ENCODE measurements at places on chromosomes 4 and X. TPM values are rescaled to one million over a fixed set of nuclear protein-coding genes. Genes with fewer than 3 reads are reported as not detected.
A peak's percentile ranks its signal among the peaks of the same experiment; 100 is the strongest.

Gene SPANXD
- not detected for total RNA-seq

Gene TRIM60
- not detected for total RNA-seq

- DNase-seq = no peak
Measured at GRCh38 chrX:9535101-9535500, 70.2 kb downstream of the TBL1X start.

DNA sequence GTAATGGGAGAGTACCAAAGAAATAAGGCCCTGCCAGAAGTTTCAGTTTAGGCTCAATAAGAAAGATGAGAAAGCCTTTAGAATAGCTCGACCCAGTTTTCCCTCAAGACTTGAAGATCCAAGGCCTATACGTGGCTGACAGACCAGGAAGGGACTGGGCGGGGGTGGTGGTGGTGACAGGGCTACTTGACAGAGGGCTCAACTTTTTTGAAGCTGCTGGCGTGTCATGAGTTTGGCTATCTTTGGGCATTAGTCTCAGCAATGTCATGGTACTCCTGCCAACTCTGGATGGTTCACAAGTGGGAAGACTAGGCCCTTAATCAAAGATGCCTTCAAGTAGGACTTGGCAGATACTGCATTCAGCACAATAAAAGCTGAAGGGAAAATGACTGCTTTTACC lies 100.1 kb upstream of the SCML1 start:
- DNase-seq = no peak

DNA sequence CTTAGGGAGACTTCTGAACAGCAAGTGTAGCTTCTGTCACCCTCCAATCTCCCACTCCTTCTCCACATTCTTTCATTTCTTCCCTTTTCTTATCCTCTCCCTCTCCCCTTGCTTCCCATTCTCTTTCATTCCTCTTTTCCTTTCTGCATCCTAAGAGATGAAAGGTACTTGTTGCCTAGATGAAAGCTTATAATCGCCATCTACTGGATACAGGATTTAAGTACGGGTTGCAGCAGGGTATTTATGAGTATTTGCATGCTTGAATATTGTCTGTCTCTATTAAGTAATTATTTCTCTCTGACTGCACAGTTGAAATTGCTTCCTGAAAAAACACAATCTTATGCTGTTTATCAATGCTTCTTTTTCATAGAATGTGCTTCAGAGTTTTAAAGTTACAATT lies 174.0 kb upstream of the TENT5D start:
- DNase-seq = no peak

DNA sequence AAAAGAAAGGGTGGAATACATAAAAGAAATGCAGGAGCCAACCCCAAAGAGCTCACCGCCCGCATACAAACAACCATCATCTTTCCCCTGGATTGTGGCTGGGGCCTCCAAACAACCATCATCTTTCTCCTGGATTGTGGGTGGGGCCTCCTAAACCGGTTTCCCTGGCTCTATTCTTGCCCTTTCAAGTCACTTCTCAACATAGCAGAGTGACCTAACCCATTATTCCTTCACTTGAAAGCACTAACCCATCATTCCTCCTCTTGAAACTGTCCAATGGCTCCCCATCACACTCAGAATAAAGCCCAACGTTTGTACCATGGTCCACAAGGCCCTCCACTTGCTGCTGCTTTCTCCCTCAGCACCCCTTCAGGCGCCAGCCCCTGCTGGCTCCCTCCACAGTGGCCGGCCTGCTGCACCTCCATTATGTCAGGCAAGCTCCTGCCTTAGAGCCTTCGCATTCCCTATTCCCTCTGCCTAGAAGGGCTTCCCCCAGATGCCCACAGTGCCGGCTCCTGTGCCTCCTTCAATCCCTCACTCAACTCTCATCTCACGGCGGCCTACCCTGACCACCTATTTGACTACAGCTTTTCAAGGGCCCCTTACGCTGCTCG lies 24.1 kb downstream of the SMIM43 start:
- DNase-seq = no peak

GRCh38 chr4:90112715-90113114 lies 14.5 kb upstream of the CCSER1 start:
- DNase-seq = no peak

GRCh38 chrX:51894697-51895336 lies 1.4 kb downstream of the MAGED1 start:
- DNase-seq = peak; percentile 73

DNA sequence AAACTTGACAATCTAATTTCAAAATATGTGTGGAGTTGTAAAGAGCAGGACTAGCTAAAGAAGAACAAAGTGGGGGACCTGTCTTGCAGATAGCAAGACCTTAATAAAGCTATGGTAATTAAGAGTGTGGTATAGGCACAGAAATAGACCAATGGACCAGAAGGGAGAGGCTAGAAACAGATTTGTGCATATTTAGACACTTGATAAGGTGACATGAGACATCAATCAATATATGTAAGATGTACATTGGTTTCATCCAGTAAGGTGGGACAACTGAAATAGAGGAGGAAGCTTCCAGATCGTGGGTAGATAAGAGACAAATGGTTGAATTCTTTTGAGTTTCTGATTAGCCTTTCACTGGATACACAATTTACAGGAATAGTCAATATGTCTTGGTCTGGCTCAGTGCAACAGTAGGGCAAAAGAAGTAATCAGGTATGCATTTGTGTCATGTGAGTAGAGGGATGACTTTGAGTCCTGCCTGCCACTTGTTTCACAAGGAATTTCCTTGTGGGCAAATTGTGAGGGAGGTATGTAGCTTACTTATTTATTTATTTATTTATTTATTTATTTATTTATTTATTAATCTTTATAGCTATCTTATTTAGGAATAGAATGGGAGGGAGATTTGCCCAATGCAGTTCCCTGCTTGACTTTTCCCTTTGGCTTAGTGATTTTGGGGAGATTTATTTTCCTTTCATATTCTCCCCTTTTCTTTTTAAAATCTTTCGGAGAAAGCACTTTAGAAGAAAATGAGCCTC lies 7.2 kb upstream of the MPP1 start:
- no peak for DNase-seq

All from stomach (tissue), 19 donors.